Inflammatory macrophage treated with lipopolysaccharide for 1 hour (primary cell): ENCODE measurements at places on chromosomes 6 and 20.

GRCh38 chr6:150313781-150314180 lies 55.0 kb upstream of the IYD start:
- no peak for DNase-seq

DNA sequence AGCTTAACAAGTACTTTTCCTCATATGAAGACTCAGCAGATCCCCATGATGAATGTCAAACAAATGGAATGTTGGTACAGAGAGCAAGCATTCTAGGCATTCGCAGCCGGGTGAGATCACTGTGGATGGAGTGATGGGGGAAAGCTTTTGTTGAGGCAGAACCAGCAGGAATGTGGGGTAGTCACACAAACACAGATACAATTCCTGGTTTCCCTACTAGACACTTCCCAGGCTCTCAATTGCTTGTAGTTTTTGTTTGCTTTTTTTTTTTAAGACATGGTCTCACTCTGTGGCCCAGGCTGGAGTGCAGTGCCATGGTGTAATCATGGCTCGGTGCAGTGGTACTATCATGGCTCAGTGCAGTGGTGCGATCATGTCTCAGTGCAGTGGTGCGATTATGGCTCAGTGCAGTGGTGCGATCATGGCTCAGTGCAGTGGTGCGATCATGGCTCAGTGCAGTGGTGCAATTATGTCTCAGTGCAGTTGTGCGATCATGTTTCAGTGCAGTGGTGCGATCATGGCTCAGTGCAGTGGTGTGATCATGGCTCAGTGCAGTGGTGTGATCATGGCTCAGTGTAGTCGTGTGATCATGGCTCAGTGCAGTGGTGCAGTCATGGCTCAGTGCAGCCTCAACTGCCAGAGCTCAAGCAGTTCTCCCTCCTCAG lies 15.4 kb upstream of the IER3 start:
- no peak for DNase-seq

DNA sequence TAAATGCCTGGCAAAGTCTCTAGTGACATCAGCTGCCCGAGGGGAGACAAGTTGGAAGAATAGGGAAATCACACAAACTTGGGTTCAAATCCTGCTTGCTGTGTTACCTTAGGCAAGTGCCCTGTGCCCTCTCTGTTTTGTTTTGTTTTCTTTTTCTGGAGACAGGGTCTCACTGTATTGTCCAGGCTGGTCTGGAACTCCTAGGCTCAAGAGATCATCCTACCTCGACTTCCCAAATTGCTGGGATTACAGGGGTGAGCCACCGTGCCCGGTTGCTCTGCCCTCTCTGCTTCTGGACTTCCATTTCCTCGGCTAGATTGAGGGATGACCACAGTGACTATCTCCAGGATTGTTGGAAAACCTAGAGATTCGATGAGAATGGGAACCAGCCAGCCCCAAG lies 55.4 kb downstream of the SNAI1 start:
- no peak for DNase-seq

GRCh38 chr6:55980627-55981211 lies 105.3 kb upstream of the BMP5 start:
- peak; percentile 81 for DNase-seq

GRCh38 chr6:10478187-10479040 lies 42.7 kb upstream of the GCNT2 start:
- peak; percentile 84 for DNase-seq

GRCh38 chr20:53902968-53903651 lies 167.3 kb downstream of the BCAS1 start:
- no peak for DNase-seq

DNA sequence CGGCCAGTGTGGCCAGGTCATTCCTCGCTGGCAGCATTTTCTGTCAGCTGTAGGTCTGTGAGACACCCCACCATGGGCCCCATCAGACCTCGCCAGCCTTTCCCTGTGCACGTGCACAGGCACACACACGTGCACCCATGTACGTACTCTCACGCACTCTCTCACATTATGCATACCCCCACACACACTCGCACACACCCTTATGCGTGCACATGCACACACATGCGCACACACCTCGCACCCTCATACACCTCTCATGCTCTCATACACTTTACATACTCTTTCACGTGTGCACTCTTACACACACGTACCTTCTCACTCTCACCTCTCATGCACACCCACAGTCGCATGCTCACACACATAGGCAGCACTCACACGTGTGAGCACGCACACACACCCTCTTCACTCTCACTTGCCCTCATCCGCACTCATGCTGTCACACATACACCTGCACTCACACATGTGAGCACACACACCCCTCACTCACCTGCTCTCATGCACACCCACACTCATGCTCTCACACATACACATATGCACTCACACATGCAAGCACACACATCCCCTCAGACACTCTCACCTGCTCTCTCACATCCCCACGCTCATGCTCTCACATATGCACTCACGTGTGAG lies 46.7 kb downstream of the SNX9 start:
- DNase-seq: no peak

DNA sequence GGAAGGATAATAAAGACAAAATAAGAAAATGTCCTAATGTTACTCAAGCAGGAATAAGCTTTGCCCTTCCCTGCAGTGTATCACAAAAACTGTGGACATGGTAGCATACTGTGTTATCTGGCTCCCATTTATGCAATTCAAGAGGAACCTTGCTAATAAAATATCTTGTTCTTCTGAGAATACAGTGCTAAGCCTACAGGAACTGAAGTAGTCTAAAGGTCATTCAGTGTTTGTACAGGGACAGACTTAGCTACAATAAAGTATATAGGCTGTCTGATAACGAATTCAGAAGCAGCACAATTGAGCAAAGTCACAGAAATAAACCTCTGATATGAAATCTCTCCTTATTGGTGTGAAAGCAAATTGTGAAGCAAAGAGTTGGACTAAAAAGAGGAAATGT lies 59.6 kb upstream of the SDHAF4 start:
- no peak for DNase-seq

DNA sequence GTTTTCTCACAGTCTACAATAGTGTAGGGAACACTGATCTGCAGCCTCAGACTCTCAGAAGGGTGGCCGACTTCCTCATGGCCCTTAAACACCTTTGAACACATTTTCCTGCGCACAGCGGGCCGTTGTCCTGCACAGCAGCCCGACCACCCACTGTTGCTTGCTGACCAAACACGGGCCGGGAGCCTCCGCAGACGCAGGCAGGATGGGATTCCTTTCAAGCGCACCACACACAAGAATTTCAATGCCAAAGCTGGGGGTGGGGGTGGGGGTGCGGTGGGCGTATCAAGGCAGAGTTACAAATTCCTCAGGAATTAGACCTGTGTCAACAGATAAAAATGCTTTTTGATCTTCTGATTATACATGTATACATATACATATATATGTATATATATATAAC lies 74.5 kb downstream of the HUS1B start:
- DNase-seq: no peak
